ENCODE measurements at places on chromosomes 4 and X.

- no peak for DNase-seq
- no peak overlapping the region for H3K27ac ChIP-seq
- no peaks in the 10 kb centered on the region for H3K4me1 ChIP-seq
- H3K36me3 ChIP-seq = no peaks in the 10 kb centered on the region
These were observed 91.6 kb upstream of the MAP3K15 start for GRCh38 chrX:19606902-19607301.

GRCh38 chrX:40278340-40279090 lies 180.8 kb upstream of the BCOR start:
- no peaks in the 10 kb centered on the region for H3K4me1 ChIP-seq
- H3K36me3 ChIP-seq = no peaks in the 10 kb centered on the region
- no peak for DNase-seq
- no peak overlapping the region for H3K4me3 ChIP-seq
- H3K27ac ChIP-seq = no peak overlapping the region
- no peaks in the 10 kb centered on the region for H3K27me3 ChIP-seq

DNA sequence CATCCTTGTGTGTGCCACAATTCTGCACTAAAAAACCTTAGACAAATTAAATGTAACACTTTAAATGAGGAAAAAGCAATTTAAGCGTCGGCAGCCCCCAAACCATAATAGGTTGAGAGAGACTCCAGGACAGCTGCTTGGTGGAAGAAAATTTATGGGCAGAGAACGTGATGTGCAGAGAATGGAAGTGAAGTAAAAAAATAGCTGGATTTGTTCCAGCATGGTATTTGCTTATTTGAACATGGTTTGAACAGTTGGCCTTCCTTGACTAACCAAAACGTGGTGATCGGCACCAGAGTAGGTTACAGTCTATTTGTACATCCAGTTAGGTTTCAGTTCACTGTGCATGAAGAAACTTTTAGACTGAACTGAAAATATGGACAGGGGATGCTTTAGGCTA lies 343.0 kb upstream of the CPEB2 start:
- no peak overlapping the region for H3K4me3 ChIP-seq
- H3K4me1 ChIP-seq = no peaks in the 10 kb centered on the region
- no peak overlapping the region for H3K27ac ChIP-seq
- no peaks in the 10 kb centered on the region for H3K36me3 ChIP-seq

- H3K4me3 ChIP-seq = no peak overlapping the region
- no peak for DNase-seq
- no peaks in the 10 kb centered on the region for H3K36me3 ChIP-seq
- H3K4me1 ChIP-seq = peaks cover 4% of the 10 kb centered on the region
- no peaks in the 10 kb centered on the region for H3K27me3 ChIP-seq
These were observed 43.4 kb upstream of the SEC24B start for GRCh38 chr4:109390115-109390768.
